ENCODE measurements at places on chromosomes 4 and X.

GRCh38 chr4:37225778-37226177 is 18.8 kb upstream of the NWD2 start:
- no peak for DNase-seq

GRCh38 chr4:54085284-54085683 is 14.7 kb upstream of the GSX2 start:
- no peak for DNase-seq

DNA sequence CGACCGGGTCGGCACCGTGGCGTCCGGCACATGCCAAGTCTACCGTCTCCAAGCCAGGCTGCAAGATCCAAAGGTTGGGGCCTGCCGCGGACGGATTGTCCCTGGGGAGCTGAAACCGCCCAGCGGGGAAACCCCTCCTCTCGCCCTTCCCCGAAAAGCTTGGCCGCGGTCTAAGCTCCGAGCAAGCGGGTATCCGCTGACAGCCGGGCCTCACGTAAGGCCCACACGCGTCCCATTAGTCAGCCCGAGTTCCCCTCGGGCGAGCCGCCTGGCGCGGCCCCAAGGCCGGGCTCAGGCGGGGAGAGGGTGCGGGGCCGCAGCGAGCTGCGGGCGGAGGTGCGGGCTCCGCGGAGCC is 6.8 kb upstream of the BCOR start:
- no peak for DNase-seq

- no peak for DNase-seq
These were observed 29.6 kb downstream of the SLC16A2 start for GRCh38 chrX:74450803-74451449.

- no peak for DNase-seq
These were observed 354.6 kb downstream of the GRID2 start for GRCh38 chr4:92658318-92658717.

DNA sequence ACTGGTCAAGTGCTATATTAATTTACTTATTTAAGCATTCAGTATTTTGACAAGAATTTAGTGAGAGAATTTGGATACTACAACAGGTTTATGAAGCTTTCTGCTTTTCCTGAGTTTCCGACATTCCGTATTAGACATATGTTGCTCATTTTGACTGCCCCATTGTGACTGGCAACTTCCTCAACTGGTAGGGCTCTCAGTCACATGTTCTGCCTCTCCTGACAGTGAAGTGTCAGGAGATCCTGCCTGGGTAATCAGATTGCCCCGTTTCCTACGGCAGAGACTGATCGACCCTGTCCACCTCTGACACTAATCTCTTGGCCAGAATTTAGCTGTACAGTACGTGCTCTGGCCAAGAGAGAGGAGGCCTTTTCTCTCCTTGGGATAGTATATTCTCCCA is 49.5 kb downstream of the CLNK start:
- DNase-seq: no peak

GRCh38 chrX:21943460-21944135 is 3.1 kb downstream of the SMS start:
- no peak for DNase-seq

DNA sequence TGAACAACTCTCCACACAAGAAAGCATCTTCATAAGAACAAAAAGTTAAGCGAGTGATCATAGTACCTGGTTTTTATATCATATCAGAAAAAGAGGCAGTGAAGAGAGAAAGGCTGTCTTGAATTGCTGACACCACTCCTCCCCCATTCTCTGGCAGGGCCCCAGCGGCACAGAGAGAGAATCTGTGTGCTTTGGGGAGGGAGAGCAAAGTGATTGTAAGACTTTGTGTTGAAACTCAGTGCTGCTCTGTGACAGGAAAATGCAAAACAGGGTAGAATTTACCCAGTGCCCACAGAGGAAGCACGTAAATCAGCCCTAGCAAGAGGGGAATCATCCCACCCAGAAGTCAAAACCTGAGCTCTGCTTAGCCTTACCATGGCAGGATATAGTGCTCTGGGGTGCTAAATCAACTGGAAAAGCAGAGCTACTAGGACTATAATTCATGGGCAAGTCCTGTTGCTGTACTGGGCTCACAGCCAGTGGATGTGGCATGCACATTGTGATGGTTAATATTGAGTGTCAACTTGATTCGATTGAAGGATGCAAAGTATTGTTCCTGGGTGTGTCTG is 174.6 kb downstream of the PRR32 start:
- DNase-seq: no peak

DNA sequence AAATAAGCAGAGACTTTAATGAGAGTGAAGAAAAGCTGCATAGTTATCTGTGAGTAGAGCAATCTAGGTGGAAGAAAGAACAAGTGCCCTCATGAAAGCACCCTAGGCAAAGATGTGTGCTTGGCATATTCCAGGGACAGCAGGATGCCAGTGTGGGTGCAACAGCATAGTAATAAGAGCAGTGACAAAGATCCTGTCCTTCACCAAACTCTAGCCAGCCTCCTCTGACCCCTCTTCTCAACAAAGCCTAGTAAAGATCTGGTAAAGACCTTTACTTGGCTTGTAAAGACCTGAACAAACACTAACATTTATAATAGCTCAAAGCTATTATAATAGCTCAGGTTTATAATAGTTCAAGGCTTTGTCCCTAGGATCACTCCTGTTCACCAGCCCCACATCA is 735.4 kb downstream of the PCDH7 start:
- DNase-seq: no peak

DNA sequence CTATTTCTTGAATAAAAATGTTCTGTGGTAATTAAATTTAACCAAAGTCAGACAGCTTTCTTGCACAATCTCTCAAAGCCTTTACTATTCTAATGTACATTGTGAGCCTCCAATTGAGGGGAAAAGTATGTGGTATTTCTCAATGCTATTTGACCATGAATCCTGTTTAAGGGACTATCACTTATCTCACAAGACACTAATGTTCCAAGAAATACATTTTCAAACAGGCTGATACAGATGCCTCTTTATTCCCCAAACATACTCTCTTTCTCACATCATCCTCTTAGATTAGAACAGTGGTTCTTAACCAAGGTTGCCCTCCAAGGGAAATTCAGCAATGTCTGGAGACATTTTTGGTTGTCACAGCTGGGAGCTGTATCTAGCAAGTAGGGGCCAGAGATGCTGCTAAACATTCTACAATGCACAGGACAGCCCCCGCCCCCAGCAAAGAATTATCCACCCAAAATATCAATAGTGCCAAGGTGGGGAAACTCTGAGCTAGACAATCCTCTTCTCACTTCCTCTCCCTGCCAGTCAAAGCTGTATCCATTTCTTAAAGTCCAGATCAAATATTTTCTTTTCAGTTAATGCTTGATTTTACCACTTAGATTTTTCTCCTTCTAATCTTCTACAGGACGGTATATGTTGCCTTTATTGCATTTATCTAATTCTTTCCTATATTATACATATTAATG is 129.2 kb upstream of the TRIM2 start:
- DNase-seq: no peak

- no peak for DNase-seq
These were observed 209.0 kb downstream of the HS6ST2 start for GRCh38 chrX:132749406-132749805.

DNA sequence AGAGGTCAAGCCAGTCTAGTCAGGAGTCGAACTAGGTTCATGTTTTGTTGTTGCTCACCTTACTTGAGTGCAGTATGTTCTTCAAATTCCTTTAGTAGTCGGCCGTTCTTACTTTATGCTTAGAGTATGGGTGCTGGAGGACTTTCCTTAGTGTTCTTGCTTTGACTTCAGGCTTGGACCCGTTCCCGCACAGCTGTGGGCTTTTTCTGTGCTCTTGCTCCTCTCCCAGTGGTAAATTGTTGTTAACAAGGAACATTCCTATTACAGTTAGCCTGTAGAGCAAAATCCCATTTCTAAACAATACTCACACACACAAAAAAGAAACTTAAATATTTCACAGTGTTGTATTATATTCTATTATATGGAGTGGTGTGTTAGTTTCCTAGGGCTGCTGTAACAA is 113.5 kb downstream of the RAP1GDS1 start:
- no peak for DNase-seq

- DNase-seq: no peak
These were observed 208.2 kb downstream of the PARM1 start for GRCh38 chr4:75141162-75141561.

GRCh38 chr4:10108391-10108790 is 8.2 kb downstream of the WDR1 start:
- DNase-seq: no peak

- no peak for DNase-seq
These were observed 16.0 kb downstream of the UBA6 start for GRCh38 chr4:67684839-67685531.

DNA sequence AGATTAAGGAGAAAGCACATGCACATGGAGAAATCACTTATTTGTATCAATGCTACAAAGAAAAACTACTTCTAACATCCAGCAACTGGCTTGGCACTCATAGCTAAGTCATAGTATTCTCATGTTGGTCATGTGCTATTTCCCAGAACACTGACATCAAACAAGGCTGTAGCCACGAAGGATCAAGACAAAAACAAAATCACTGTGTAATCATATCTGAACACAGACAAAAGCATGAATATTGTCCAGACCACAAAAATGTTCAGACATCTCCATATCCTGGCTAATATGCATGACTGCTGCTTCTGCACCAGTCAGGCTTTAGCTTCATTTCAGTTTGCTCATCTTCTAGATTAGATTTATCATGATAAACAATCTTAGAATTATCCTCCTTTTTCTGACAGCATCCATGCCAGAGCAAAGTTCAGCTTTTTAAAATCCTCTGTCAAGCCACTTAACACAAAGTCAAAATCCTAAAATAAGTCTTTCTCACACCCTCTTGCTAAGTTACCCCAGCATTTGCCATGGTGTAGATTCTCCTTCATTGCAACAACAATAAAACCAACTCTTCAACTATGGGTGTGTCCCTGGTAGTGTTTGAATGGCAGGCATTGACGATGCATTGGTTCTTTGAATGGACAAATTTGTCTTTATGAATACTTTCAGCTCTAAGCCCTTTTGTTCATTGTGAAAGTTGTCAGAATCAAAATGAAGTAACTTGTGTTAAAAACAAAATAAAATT is 39.1 kb upstream of the NPFFR2 start:
- DNase-seq: no peak

GRCh38 chr4:53431052-53431451 is 53.6 kb downstream of the FIP1L1 start:
- no peak for DNase-seq

GRCh38 chr4:73698217-73698616 is 42.2 kb upstream of the CXCL8 start:
- no peak for DNase-seq

GRCh38 chrX:42375086-42375485 is 402.9 kb downstream of the PPP1R2C start:
- no peak for DNase-seq

DNA sequence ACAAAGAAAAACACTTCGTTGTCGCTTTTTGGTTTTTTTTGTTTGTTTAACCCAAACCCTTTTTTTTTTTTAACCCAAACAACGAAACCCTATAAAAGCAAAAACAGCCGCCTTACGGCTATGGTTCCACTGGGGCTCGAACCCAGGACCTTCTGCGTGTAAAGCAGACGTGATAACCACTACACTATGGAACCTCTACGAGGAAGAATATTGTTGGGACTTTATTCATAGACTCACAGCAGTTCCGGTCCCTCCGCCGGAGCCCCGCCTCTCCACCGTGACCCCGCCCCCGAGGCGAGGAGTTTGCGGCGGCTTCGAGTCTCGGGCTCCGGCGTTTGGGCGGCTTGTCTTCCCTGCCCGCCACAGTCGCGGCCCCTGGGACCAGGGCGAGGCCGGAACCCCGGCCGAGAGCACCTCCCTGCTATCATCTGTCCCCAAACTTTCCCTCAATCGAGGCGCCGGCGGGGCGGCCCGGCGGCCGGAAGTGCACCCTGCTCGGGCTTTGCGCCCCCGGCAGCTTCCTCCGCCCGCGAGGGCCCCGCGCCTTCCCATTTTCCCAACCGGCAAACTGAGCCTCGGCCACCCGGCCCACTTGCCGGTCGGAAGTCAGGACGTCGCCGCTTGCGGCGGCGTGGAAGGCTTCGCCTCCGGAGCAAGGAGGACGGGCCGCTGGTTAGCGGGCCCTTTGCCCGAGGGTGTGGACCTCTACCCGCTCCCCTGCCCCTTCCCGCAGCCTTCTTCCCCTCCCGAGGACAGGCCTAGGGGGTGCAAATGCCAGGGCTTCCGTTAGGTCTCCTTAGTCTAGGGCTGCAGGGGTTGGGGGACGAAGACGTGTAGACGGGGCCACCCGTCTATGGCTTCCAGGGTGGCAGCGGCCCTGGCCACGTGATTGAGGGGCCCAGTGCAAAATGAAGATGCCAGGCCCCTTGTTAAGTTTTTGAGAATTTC is 3.2 kb upstream of the RS1 start:
- DNase-seq: peak; percentile 14

DNA sequence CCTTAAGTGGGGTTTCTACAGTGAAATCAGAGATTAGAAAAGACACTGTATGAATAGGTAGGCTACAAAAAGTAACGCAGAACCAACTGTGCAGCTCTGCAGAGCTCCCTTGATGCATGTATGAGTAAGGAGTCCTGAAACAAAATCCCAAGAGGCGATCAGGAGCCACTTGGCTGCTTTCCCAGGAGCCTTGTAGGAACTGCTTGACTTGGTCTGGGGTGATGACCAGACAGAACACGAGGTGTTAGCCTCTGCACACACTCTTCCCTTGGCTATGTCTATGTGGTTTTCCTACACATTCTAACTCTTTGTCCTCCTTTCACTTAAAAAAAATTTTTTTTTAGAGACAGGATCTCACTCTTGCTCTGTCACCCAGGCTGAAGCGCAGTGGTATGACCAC is 22.8 kb upstream of the AP1S2 start:
- DNase-seq: no peak
